ENCODE measurements at places on chromosomes 2 and 18.

- DNase-seq: no peak
Measured at GRCh38 chr2:16911746-16912145, 246.1 kb upstream of the CYRIA start.

- DNase-seq: no peak
Measured at GRCh38 chr2:80288576-80288975, 16.0 kb downstream of the LRRTM1 start.

GRCh38 chr2:241094172-241094571 is 7.9 kb downstream of the MTERF4 start:
- no peak for DNase-seq

- DNase-seq: no peak
Measured at GRCh38 chr2:167177196-167177595, 288.9 kb downstream of the XIRP2 start.

DNA sequence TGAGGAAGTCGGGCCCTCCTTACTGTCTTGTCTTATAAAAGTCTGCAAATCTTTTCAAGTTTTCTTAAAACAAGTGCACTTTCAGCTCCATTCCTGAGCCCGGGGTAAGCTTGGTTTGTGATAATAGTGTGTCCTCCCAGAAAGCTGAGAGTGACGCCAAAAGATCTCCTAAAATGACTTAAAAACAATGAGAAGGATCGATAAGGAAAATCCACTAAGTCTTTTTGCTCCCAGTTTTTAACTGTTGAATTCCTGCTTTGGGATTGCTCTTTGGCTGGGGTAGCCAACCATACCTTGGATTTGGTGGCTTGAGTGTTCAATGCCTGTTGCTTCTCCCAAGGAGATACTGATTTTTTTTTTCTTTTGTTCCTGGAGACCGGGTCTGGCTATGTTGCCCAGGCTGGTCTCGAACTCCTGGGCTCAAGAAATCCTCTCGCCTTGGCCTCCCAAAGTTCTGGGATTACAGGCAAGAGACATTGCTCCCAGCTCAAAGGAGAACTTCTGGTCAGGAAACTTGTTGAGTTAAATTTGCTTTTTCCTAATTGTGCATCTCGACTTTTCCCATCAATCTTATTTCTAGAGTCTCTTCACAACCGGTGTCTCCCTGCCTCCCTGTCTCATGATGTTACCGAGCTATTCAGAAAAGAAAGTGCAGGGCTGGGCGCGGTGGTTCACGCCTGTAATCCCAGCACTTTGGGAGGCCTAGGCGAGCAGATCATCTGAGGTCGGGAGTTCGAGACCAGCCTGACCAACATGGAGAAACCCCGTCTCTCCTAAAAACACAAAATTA is 3.0 kb downstream of the TGIF1 start:
- no peak for DNase-seq

DNA sequence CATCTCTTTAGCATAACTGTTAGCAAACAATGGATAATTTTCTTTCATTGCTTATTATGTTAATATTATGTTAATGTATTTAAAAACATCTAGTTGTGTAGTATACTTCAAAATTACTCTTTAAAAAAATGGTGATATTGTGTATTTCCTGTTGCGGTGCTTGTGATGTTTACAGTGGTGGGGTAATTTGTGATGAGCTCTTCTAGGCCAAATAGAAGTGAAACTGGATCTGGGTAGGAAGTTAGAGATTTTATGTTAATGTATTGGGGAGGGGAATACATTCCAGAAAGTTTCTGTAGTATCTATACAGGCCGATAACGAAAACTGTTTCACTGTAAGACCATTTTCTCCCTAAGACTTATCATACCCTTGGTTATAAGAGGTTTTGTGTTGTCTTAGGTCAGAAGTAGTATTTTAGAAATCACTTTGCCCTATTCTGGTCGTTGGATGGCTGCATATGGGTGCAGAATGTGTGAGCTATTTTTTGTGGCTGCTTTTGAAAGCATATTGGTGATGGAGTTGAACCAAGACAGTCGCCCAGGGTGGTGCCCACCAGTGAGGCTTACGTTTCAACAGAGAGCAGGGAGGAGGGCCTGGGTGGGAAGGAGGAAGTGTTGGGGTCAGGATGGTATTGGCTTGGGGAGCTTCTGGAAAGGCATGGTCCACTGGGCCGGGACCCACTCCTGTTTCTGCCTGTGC is 5.8 kb downstream of the TSHZ1 start:
- no peak for DNase-seq

DNA sequence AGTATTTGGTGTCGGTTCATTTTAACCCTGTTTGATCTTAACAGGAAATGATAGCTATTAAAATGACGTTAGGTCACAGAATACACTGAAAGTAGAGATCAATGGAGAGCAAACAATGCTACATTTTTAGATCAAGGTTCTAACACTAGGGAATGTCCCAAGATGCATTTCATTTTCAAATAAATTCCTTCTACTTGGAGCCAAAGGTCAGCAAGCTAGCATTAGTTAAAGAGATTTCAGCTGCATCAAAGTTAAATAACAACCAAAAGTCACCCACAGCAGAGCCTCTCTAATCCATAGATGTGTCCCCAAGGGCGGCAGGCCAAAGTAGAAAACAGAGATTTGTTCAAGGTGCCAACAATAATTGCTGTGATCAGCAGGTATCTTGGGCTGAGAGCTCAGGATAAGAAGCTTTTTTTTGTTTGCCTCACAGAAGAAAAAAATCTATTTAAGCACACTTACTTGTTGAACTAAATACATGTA is 1233.6 kb upstream of the TMEFF2 start:
- no peak for DNase-seq

DNA sequence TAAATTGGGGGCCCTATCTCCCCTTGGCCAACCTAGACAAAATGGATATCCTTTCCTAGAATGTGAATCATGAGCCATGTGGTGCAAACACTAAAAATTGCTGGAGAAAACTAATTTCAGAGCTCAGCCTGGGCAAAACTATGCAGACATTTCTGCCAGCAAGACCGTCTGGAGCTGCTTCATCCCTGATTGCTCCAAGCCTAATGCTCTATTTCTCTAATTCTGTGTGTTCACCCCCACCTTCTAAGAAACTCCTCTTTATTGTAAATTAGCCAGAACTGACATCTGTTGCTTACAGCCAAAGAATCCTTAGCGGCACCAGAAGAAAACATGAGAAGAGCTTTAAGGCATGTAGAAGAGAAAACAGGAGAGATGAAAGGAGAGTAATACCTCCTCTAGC is 337.7 kb upstream of the CHAC2 start:
- no peak for DNase-seq

DNA sequence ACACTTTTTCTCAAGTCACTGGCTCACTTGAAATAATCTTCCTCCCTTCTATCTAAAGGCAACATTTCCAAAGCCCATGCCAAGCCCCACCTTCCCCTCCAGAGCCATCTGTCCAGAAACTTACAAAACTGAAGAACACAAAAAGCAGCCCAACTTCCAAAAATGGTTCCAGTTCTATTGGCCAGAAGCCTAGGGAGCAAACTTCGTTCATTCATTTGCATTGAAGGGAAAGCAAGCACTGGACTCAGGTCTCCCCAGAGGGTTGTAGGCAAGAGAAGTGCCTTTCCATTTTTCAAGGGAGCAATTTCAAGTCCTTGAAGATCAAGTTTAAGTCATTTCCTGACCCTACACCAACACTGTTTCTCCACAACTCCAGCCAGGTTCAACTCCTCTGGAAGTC is 585.0 kb downstream of the BCL11A start:
- no peak for DNase-seq

DNA sequence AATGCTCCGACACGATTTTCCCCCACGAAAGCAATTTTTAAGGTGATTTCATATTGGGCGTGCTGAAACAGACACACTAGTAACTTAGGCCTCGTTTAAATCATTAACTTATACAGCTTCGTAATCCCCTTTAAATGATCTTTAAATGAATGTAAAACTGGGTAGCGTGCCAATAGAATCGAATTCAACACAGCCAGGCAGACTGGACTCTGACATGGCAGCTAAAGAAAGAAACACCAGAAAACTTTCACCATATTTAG is 2.4 kb upstream of the ID2 start:
- DNase-seq: no peak

- DNase-seq: no peak
Measured at GRCh38 chr18:39561126-39561525, 1995.5 kb upstream of the CELF4 start.

- no peak for DNase-seq
Measured at GRCh38 chr2:165633431-165633830, 160.6 kb downstream of the GALNT3 start.

DNA sequence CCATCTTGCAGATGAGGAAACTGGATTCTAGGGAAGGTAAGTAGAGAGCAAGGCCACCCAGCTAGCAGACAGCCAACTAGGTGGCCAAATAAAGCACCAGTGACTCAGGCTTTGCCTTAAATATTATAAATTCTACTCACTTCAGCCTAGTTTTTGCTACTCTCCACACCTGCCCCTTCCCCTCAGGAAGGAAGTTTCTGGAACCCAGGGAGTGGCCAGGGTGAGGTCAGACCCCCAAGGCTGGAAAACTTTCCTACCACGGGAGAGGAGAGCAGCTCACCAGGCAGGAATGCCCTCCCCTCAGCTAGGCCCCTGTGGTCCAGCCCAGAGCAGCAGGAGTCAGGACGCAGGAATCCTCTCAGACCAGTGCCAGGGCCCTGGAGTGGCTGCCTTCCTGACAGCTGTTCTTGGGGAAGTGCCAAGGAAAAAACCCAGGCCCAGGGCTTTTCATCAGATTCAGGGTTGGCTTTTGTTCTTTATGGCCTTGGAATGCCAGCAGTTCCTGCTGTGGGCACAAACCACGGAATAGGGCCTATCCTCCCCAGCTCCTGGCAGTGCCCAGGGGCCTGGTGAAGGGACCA is 5.1 kb upstream of the PAX8 start:
- no peak for DNase-seq

DNA sequence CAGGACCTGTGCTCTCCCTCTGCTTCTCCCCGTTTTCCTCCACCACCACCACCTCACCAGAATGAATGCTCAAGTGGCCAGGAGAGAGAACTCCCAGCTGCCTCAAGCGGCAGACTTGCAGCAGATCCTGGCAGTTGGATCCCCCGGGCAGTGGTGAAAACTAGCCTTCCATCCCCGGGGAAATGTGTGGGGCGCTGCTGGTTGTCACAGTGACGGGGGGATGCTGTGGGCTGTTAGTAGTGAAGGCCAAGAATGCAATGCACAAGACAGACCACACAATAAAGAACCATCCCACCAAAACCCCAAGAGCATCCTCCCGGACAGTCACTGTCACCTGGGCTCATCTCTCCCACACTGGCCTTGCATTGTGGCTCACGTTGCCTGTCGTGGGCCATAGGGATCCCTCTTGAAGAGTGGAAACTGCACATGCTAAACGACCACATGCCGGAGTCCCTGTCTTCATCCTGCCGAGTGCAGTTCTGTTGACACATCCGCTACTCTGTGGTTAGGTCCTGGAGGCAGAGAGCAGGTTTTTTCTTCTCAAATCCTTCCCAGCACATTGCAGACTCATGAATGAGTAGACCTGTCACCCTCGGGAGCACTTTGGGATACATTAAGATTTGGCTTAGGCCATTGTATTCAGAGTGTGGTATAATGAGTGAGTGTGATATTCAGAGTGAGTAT is 13.5 kb downstream of the SPATA3 start:
- no peak for DNase-seq

DNA sequence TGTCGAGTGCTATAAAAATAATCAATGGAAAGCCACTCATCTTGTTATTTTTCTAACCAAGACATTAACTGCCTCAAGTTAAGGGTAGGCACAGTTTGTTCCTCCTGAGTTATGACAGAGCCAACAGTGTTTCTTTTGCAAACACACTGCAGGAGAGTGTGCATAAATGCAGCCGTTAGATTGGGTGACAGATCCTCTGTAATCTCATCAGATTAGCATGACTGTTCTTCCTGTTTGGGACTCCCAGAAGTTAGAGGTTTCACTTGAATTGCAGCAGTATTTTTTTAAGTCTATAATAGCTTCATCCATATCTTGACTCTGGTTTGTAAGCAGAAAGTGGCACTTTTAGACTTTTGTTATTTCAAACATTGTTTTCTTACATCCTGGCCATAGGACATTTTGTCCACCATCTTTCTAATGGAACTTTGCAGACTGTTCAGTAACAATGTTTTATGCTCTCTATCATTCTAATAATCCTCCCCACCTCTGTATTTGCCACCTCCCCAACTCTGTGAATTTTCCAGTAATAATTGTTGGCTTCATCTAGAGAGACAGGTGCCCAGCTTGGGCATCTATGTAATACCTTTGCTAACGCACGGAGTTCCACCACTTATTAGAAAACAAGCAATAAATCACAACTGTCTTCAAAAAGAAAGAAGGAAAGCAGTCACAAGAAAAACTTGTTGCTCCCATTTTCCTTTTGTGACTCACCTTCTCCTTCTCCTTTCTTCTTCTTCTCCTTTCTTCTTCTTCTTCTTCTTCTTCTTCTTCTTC is 560.0 kb downstream of the ADCYAP1 start:
- DNase-seq: no peak

DNA sequence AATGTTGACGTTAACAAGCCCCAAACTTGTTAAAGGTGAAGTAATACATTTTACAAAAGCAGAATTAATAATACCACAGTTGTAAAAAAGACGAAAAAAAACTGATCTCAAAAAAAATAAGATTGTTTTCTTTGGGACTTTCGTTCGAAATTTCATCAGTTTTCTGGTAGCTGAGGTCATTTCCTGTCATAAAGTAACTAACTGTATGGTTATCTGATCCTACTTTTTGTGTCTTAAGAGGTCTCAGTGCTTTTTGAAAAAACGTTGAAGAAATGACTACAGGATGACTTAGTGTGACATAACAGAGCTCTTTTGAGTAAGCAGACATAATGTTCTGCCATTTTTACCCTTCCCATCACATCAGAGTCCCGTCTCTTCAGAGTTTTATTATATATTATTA is 79.3 kb downstream of the BIRC6 start:
- no peak for DNase-seq

- peak; percentile 43 for DNase-seq
Measured at GRCh38 chr18:23194155-23194996, 59.1 kb downstream of the CABLES1 start.

DNA sequence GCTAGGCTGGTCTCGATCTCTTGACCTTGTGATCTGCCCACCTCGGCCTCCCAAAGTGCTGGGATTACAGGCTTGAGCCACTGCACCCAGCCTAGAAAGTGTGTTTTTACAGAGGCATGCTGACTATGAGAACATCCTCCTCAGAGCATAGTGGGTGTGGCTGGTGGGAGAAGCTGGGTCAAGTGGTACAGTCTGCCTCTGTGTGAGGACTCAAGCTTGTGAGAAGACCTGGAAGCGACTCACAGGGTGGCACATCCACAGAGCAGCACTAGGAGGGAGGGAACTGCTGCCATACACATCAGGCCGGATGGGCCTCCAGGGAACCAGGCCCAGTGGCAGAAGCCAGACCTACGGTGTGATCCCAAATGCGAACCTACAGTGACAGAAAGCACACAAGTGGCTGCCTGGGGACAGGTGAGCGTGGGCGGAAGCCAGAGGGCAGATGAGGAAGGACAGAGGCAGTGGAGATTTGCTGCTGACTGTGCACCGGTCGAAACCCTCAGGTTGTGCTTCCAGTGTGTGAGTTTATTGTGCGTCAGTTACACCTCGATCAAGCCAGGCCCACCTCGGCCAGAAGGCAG is 8.9 kb downstream of the ARHGEF4 start:
- no peak for DNase-seq

GRCh38 chr2:75994759-75995158 is 284.0 kb upstream of the GCFC2 start:
- no peak for DNase-seq

- no peak for DNase-seq
Measured at GRCh38 chr2:236612737-236613136, 43.1 kb downstream of the ACKR3 start.

GRCh38 chr2:17972991-17973390 is 94.5 kb downstream of the KCNS3 start:
- no peak for DNase-seq

Data from lower leg skin (tissue), 4 donors.